Vagina (tissue), 2 donors: ENCODE measurements at places on chromosomes 16 and 17. TPM values are rescaled to one million over a fixed set of nuclear protein-coding genes. Genes with fewer than 3 reads are reported as not detected.

Gene SLC5A2
- not detected for total RNA-seq

Gene RHBDF2
- 34.6 TPM for total RNA-seq

Gene SDK2
- total RNA-seq: 1.7 TPM

Gene MT1G
- not detected for total RNA-seq

Gene AIPL1
- not detected for total RNA-seq

Gene RAP1GAP2
- 22.6 TPM for total RNA-seq

Gene TPSD1
- 7.1 TPM for total RNA-seq

Gene TERB1
- total RNA-seq: not detected

Gene KRT24
- 1.5 TPM for total RNA-seq

Gene PRR15L
- 2.2 TPM for total RNA-seq

Gene PDILT
- not detected for total RNA-seq

Gene PDP2
- total RNA-seq: 14.0 TPM

Gene PKD1
- 153 TPM for total RNA-seq

Gene SLX1B
- total RNA-seq: 18.9 TPM

Gene PLA2G10
- total RNA-seq: not detected

Gene TEKT5
- total RNA-seq: not detected

Gene OTOP2
- not detected for total RNA-seq

Gene HSD11B2
- 30.2 TPM for total RNA-seq

Gene PAFAH1B1
- total RNA-seq: 102 TPM
